ENCODE measurements at places on chromosomes 2 and 18.
A peak's percentile ranks its signal among the peaks of the same experiment; 100 is the strongest.

GRCh38 chr2:138321458-138321857, 180.1 kb upstream of the SPOPL start:
- DNase-seq, result no peak

GRCh38 chr2:19120941-19121750, 237.3 kb downstream of the OSR1 start:
- no peak for DNase-seq

- no peak for DNase-seq
Measured at GRCh38 chr2:65527451-65528240, 95.2 kb upstream of the SPRED2 start.

DNA sequence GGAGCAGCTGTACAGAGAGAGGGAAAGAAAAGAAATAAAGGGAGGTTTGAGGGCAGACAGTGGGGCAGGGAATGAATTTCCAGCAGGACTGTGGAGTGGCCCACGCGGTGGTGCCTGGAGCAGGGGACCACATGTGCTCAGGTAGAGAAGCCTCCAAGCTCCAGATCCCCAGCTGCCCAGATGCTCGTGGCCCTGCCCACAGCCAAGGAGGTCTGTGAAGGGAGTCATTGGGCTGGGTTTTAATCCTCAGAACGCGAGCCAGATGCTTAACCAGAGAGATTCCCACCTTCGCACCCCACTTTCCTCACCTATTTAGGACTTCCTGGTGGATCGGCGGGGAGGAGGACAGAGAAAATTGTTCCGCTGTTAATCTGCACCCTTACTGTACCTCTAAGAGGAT, 369.4 kb downstream of the PARD3B start:
- DNase-seq, result no peak

GRCh38 chr2:201735486-201735885, 37.0 kb upstream of the MPP4 start:
- no peak for DNase-seq

- DNase-seq, result no peak
Measured at GRCh38 chr2:133605011-133605765, 36.9 kb upstream of the NCKAP5 start.

- no peak for DNase-seq
Measured at GRCh38 chr2:187299122-187299906, 148.7 kb downstream of the CALCRL start.

DNA sequence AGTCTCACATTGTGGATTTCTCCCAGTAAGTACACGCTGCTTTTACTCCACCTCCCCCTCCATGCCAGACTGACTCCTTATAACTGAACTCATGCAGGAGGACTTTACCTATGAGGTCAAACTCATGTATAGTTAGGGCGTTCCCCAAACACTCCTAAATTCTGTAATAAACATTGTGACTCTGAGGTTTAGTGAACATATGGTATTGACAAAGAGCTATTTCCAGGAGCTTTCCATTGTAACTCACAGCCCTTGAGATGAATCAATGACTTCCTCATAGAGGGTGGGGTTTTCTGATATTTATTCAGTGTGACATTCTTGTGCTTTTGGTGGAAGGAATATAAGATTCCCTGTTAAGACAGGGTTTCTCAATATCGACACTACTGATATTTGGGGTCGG, 337.4 kb upstream of the SLC14A2 start:
- DNase-seq, result no peak

DNA sequence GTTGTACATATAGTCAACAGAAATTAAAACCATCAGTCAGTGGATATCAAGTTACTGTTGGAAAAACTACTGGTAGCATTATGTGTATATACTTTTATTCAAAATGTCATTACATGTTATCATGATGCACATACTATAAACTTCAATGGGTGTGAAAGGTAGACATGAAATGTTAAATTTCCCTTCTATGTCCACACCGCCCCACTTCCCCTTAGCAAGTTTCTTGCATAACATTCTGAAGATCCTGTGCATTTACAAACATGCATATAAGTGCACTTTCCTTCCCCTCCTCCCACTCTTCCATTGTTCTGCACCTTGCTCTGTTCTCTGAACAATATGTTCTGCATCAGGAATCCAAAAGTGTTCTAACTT, 16.6 kb upstream of the HK2 start:
- no peak for DNase-seq

- peak; percentile 64 for DNase-seq
Measured at GRCh38 chr2:168246483-168247340, 683 bp downstream of the STK39 start.

- DNase-seq, result no peak
Measured at GRCh38 chr18:199214-199613, 40.9 kb downstream of the USP14 start.

- DNase-seq, result no peak
Measured at GRCh38 chr2:216388046-216388884, 16.0 kb upstream of the MARCHF4 start.

DNA sequence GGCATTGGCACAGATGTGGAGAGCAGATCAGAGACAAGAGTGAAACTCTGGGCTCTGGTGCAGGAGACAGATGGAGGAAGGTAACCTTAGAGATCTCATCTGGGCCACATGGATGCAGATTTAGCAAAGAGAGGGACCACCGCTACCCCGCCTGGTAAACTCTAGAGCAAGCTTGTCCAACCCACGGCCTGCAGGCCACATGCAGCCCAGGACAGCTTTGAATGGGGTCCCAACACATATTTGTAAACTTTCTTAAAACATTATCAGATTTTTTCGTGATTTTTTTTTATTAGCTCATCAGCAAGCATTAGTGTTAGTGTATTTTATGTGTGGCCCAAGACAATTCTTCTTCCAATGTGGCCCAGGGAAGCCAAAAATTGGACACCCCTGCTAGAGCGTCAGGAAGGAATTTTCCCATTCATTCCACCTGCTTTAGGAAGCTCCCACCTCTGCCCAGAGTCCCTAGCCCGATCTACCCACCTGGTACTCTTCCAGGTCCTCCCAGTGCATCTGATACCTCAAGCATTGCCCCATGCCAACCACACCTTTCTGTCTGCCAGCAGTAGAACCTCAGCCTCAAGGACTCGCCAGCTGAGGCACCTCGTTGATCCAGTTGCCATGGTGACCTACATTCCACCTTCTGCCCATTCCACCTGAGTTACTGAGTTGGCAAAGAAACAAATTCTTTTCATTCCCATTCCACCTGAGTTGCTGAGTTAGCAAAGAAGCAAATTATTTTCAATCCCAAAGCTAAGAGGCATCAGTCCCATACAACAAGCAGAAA, at the start of gene CIB4:
Gene CIB4, minus strand, starts transcription at position 586 of the 784 bp plus-strand sequence. Its CDS starts 52 bp downstream, at position 534.
- no peak for DNase-seq

DNA sequence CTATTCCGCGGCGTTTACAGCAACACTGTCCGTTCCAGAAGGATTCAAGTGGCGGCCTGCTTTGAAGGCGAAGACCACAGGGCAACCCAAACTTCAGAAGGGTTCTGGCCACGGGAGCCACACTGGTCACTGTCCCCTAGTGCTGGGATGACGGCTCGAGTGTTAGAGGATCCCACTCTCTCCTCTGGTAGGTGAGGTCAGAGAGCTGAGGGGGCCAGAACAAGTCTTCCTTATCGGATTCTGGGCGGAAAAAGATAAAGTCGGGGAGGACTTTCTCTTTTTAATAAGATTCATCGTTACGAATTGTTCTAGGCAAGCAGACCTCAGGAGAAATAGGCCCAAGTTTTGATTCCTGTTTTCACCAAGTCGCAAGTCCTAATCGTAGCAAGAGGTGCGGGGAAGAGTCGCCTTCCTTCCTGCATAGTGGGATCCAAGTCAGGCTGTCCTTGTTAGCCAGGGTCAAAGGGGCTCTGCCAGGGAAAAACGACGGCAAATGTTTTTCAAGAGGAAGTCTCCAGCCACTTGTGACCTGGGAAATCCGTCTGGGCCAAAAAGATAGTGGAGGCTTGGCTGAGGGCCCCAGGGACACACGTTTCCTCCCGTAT, 864 bp upstream of the MYL12A start:
- no peak for DNase-seq

GRCh38 chr18:37956902-37957301, 391.3 kb upstream of the CELF4 start:
- DNase-seq, result no peak

GRCh38 chr2:12173271-12173942, 427.0 kb downstream of the LPIN1 start:
- no peak for DNase-seq

DNA sequence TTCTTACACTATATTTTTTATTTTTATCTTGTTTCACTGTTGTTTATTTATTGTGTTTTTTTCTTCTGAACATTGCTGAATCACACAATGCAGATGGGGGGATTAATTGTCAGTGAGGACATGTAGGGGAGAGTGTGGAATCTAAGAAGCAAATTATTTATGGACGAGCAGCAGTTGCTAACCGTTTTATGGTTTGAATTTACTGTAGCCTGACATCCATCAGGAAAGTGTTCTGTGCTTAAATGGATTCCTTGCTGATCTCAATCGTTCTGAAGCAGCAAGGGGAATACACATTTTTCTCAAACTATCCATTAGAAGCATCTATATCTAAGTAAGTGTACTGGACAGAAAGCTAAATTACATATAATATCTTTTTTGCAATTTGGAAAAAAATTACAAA, 119.5 kb downstream of the CD8B2 start:
- DNase-seq, result no peak

DNA sequence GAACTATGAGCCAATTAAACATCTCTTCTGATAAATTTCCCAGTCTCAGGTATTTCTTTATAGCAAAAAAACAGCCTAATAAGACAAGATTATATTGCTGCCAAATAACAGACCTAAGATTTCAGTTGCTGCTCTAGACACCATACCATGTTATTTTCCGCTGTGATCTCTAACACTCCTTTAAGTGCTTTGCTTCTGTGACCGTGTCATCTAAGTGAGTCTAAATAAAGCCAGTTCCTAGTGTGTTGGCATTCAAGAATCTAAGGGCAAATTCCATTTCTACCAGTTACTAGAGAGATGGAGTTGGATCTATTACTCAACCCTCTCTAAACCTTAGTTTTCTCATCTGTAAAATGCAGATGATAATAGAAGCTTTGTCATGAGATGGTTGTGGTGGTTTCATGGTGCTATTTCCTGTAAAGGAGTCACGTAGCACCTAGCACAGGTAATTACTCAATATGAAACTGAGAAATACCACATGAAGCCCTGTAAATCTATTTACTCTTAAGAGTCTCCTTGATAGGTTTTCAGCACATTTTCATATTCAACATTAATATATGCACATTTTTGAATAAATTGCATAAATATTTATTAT, 40.5 kb downstream of the SPHKAP start:
- DNase-seq, result no peak

GRCh38 chr2:4412637-4413187, 709.3 kb downstream of the DCDC2C start:
- DNase-seq, result no peak

GRCh38 chr18:45328811-45329210, 286.5 kb upstream of the SLC14A2 start:
- DNase-seq, result no peak

GRCh38 chr2:36650031-36650829, 46.3 kb upstream of the VIT start:
- DNase-seq, result no peak

DNA sequence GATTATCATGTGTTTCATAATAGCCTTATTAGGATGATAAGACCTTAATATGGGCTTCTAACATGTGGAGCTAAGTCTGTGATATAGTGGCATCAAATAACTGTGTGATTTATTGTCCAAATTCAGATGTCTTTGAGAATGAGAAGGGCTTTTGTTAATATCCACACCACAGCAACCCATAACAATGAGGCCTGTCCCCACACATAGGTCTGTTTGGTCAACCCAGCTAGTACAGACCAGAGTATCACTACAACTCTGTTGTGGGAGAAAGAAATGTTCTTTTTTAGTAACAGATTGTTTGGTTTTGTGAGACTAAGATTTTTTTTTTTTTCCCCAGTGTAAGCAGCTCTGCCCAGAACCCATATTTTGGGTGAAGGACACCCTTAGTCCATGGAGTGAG, 439.2 kb downstream of the PIK3C3 start:
- DNase-seq, result no peak

GRCh38 chr2:133040170-133040569, 370.2 kb upstream of the LYPD1 start:
- DNase-seq, result no peak

GRCh38 chr2:186093174-186093573, 354.6 kb downstream of the FSIP2 start:
- DNase-seq, result no peak

- DNase-seq, result no peak
Measured at GRCh38 chr2:20604951-20605381, 45.9 kb downstream of the HS1BP3 start.

DNA sequence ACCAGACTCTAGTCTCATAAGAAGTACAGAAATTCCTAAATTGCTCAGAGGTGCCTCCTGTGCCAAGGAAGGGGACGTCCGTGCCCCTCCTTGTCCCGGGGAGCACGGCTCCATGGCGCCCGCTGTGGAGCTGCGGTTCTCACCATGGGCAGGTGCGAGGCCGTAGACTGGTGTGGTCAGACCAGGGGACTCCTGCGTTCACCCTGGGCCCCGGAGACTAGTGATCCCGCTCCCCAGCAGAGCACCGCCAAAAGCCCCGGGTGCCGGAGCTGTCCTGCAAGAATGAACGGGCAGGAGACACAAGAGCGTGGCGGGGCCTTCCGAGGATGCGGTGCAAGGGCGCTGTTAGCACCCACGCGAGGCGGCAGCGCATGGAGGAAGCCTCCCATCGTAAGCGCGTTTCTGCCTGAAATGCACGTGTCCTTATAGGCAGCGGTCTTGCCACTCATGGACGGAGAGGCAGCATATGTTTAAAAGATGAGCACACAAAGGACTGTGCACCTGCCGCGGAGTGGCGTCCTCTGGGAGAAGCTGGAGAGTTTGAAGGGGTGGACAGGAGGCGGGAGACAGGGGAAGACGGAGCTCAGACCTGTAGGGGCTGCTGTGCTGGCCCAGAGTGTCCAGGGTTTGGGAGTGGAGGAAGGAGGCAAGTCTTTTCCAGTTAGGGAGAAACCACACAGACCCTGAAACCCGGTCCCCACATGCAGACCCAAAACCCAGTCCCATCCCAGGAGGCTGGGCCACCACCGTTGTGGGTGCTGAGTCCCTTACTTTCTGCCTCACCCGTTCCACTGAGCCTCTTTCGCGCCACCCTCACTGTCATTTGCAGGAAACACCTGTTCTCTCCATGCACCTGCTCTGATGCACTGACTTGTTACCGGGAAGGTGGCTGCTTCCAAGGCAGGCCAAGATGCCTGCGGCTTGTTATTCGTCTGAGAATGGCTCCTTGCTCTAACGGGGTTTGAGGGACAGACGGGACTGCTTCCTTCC, 7.5 kb upstream of the KCNG2 start:
- no peak for DNase-seq

DNA sequence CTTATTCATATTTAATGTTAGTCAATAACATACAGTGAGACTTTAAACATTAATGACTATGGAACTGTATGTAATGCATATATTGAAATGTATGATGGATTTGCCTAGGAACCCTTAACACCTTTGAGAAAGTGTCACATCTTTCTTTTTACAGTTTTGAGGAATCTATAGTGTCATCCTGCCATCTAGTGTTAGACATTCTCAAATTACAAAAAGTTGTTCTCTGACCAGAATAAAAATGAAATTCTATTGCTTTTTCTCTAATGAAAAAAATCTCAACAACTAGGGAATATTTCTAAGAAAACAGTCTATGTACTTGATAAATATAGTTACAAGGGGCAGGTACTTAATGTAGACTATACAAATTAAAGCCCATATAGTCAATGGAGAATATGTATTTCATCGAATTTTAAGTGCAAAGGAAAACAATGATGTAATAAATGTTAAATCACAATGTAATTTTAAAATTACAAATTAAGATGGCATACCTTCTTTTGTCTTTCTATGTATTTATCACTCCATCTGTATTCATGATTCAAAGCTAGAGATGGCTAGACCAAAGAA, 5.1 kb upstream of the CALCRL start:
- DNase-seq, result no peak

Measured in stimulated activated CD8-positive, alpha-beta memory T cell treated with anti-CD3 and anti-CD28 coated beads, Interleukin-2, amount 100 ng/mL, for 48 hours (primary cell).